ENCODE measurements at places on chromosomes 7 and 10. TPM values are rescaled to one million over a fixed set of nuclear protein-coding genes. Genes with fewer than 3 reads are reported as not detected.

HEPACAM2 gene
- not detected for total RNA-seq

DNA sequence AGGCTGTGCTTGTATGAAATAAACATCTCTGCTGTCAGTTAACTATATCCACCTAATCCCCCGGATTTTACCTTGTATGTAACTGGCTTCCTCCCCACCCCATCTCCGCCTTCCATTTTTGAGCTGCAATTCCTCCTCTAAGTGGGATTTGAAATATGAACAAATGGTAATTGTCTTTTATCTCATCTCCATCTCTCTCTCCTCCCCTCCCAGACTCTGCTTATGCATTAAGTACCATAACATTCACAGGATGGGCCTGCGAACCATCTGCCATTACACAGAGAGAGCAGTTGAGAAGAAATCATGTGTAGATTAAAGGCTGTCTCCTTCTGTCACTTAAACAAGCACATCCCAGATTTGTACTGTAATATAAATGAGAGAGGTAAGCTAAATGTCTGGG, 1169.9 kb downstream of the TYW1 start:
- DNase-seq: no peak

- DNase-seq: no peak
Measured at GRCh38 chr7:158963771-158964241, 107.4 kb downstream of the DYNC2I1 start.

SVOPL gene
- not detected for total RNA-seq

- DNase-seq: no peak
Measured at GRCh38 chr10:2660276-2660675, 407.1 kb upstream of the PFKP start.

DNA sequence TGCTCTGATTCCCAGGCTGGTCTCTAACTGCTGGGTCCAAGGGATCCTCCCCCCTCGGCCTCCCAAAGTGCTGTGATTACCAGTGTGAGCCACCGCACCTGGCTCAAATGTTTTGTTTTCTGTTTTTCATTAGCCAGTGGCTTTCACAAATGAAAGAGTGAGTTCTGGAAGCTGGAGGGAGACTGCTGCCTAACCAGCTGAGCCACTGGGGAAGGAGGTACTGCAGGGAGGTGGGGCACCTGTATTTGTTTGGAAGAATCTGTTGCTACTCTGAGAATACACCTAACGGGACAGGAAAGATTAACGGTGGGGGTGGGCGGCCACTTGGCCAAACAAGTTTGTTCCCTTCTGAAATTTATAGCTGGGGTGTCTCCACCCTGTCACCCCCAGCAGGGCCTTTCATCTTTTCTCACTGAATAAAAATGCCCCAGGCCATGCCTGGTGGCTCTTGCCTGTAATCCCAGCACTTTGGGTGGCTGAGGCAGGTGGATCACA, 4.7 kb downstream of the STOX1 start:
- DNase-seq: no peak

CDC14C gene
- total RNA-seq: not detected

TMEM130 gene
- total RNA-seq: not detected

SPDYE8 gene
- not detected for total RNA-seq

DNA sequence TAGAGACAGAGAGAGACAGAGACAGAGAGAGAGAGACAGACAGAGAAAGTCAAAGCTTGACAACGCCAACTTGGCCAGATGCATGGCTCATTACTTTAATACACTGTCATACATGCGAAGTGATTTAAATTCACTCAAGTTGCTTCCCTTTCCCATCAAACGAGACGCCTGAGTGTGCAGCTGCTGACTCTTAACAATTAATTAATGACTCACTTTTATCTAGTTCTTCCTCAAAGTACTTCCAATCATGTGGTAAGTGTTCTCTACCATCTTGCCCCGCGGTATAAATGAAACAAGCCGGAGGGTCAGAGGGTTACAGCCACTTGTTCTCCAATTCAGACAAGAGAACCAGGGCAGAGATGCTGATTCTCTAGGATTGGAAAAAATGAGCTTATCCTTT, 90.8 kb downstream of the SFMBT2 start:
- DNase-seq: no peak

DNA sequence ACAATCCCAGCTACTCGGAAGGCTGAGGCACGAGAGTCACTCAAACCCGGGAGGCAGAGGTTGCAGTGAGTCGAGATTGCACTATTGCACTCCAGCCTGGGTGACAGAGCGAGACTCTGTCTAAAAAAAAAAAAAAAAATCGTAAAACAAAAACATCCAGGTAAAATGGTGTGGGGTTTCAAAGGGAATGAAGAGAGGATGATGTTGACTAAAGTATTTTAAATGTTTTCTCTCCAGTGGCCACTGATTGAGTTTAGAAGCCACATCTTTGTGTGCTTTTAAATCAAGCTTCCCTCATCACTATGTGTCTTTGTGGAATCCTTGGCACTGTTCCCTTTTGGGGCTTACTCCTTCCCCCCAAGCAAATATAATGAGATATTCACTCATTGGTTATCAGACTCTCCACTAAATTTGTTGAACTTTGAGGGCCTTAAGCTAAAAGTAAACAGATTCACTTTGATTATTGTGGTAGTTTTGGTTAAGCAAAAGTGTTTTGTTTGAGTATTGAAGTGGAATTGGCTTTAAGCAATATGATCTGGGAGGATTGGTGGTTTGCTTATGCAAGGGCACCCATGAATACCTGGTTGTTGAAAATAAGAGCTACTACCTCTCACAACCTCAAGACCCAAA, 162.9 kb downstream of the CDK14 start:
- DNase-seq: no peak

SLC16A12 gene
- total RNA-seq: 2.4 TPM

DNA sequence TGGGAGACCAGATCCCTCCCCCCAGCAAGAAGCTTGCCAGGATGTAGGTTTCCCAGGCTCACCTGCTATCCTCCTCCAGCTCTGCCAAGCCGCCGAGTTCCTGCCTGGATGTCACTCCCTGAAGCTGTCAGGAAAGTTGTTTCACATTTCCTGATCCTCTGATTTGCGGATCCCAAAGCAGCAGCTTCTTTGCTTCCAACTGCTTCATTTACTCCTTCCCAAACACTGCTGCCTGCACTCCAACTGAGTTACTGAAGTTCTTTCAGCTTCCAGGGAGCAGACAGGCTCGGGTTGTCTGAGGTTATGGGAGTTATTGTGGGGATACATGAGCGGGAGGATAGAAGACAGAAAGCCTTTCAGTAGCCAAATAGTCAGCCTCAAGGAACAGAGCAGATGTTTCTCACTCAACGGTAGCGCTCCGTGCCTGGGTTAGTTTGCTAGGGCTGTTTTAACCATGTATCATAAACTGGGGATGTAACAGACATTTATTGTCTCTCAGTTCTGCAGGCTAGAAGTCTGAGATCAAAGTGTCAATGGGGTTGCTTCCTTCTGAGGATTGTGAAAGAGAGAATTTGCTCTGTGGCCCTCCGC, 516.0 kb downstream of the REEP3 start:
- no peak for DNase-seq

DNA sequence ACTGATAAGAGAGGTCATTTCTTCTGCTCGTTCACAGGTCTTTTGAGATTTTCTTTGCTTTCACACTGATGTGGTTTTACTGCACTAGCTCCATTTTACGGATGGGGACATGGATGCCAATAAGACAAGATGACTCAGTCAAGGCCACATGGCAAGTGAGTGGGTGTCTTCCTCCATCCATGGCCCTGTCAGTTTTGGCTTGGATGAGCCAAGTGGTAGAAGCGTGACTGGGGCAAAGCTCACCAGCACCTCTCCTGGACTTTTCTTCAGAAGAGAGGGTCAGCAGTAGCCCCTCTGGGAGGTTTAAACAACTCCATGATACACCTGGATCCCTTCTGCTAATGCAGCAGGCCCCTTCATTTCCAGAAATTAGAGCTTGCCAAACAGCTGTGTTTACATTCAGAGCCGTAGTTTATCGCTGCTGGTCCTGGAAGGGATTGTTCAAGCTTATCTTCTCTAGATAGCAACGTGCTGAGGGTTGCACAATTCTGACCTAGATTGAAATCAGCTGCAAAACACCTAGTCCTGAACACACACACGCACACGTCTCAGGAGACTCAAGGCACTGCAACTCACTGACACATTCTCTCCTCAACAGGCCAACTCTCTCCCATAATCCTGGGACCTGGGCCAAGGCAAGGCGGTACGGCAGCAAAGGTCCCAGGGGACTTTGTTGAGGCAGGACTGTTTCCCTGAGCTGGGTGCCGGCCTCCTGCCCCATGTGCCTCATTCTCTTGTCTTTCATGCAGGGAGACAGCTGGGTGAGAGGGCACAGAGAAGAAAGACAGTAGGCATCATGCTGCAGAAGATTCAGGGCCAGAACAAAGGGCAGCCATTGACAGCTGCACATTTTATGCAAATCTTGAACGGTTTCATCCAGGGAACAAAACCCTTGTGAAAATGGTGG, 14.2 kb upstream of the PDCD4 start:
- DNase-seq: no peak

ZFAND2A gene
- 20.3 TPM for total RNA-seq

- DNase-seq: no peak
Measured at GRCh38 chr7:77367976-77368375, 48.2 kb downstream of the GSAP start.

- DNase-seq: no peak
Measured at GRCh38 chr10:954396-954795, 22.9 kb upstream of the LARP4B start.

DYNC1I1 gene
- total RNA-seq: 1.7 TPM

CDK1 gene
- 1.9 TPM for total RNA-seq

DNA sequence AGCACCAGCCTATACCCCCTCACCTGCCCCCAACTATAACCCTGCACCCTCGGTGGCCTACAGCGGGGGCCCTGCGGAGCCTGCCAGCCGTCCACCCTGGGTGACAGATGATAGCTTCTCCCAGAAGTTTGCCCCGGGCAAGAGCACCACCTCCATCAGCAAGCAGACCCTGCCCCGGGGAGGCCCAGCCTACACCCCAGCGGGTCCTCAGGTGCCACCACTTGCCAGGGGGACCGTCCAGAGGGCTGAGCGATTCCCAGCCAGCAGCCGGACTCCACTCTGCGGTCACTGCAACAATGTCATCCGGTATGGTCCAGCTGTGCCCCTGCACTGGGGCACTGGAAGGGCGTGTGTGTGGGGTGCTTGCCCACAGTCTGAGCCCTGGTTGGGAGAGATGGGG, 40.0 kb upstream of the BMPR1A start:
- DNase-seq: no peak

DNA sequence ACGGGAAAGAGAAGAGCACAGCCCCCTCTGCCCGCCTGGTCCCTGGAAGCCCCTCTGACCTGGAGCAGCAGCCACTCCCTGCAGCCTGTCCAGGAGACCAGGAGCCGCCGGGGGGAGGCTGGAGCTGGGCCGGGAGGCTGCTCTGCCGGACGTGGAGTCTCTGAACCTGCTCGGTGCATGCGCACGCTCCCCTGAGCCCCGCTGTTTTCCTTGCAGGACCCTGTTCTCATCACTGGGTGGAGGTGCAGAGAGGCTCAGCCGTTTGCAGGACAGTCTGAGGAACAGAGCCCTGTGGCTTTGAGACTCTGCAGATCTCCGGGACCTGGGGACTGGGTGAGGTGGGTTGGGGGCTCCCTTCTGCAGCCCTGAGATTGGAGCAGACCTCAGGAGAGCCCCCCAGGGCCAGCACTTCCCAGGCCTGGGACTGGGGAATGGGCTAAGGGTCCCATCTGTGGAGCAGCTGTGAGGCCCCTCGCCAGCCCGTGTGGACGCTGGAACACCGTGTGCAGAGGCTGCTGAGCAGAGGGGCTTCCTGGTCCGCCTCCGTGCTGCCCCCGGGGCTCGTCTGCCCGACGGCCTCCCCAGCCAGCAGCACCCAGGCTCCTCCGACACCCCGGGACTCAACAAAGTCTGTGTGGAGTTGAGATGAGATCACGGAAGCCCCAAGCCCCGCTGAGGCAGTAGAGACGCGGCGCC, 48.5 kb upstream of the ADGRA1 start:
- no peak for DNase-seq

Data from omental fat pad (tissue), 4 donors.